Cortex of kidney (tissue), 1 donor: ENCODE measurements at places on chromosomes 4 and X.

DNA sequence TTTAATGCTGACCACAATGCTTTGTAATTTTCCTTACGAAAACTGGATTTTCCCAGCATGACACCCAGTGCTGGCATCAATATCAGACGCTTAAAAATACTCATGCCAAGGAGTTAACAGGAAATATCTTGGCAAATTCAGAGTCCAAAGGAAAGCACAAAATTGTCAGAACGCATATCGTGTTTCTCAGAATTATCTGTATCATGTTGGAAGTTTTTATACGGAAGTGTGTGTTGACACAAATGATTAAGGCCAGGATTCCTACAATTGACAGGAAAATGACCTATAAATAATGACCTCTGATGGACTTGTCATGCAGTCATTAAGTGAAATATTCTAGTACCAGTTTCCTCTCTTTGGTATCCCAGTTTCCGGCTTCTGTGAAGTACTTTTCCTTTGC lies 132.1 kb upstream of the TLL1 start:
- no peak for DNase-seq

DNA sequence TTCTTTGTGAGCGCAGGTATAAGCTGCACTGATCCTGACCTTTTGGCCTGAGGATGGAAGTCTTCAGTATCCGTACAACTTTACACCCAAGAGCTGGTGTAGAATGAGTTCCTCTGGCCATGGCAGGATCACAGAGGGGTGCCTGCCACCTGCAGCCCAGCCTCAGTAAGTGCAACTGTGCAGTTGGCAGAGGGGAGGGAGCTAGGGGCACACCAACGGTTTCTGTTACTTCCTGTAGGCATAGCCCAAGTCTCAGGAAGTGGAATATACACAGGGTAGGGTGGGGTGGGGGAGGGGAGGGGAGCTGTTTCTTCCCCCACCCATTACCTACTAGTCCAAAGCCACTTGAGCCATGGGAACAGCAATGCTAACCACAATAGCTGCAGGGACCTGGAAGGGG lies 85.4 kb upstream of the GBA3 start:
- no peak for DNase-seq

GRCh38 chrX:105658136-105658535 lies 164.2 kb upstream of the NRK start:
- DNase-seq: no peak

DNA sequence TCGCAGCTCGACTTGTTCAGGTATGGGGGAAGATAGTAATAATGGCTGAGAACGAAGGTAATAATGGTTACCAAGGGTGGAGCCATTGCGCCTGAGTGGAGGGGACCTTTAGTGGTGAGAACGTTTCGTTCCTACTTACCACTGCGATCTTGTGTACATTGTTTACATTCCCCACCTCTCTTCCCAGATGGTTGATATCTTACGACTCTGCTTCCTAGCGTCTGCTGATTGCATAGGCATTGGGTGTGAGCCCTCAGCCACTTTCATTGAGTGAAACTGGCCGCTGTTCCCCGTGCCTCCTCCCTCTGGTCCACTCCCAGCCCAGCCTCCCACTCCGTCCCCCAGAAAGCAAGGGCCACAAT lies 850 bp downstream of the IGBP1 start:
- no peak for DNase-seq

- no peak for DNase-seq
Measured at GRCh38 chr4:17587094-17587822, 10.3 kb downstream of the LAP3 start.

GRCh38 chr4:174154215-174154854 lies 129.1 kb downstream of the FBXO8 start:
- no peak for DNase-seq

DNA sequence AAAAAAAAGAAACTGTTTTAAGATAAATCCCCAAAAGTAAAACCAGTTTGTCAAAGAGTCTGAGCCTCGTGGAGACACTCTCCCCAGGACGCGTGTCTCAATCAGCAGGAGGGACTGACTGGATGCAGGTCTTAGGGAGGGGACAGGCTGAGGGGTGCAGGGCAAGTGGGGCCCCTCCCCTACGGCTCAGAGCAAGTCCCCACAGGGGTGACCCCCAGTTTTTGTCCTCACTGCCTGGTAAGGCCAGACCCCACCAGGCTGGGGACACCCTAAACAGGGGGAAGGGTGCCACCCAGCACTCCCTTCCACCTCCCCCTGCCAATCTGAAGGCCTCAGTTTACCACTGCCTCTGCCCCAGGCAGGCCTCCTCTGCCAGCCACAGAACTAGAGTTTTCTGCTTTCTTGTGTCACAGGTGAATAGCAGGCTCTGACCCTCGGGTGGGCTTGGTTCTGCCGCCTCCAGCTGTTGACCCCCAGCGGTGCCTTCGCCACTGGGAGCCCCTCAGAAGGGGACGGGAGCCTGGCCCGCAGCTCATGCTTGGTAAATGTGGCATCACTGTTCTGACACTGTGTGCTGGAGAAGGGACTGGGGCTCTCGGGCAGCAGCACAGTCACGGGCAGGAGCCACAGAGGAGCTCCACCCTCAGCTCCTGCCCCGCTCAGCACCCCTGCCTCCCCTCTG lies 69.8 kb upstream of the MXD4 start:
- no peak for DNase-seq

GRCh38 chr4:137998666-137999429 lies 243.3 kb downstream of the SLC7A11 start:
- no peak for DNase-seq

DNA sequence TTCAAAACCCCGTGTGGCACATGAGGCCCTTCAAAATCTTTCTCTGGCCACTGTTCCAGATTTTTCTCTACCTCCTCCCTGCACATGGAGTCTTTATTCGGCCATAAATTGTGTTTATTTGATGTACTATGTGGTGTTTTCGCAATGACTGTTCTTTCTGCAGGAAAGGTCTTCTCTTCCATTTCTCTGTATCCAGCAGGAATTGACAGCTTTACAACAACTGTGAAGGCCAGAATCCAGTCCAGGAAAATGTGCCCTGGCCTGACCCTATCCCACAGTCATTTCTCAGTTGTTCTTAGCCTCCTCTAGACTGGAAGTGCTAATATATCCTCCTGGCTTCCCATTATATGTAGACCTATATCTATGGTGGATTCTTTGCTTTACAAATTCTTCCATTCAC lies 191.4 kb downstream of the COL25A1 start:
- no peak for DNase-seq

DNA sequence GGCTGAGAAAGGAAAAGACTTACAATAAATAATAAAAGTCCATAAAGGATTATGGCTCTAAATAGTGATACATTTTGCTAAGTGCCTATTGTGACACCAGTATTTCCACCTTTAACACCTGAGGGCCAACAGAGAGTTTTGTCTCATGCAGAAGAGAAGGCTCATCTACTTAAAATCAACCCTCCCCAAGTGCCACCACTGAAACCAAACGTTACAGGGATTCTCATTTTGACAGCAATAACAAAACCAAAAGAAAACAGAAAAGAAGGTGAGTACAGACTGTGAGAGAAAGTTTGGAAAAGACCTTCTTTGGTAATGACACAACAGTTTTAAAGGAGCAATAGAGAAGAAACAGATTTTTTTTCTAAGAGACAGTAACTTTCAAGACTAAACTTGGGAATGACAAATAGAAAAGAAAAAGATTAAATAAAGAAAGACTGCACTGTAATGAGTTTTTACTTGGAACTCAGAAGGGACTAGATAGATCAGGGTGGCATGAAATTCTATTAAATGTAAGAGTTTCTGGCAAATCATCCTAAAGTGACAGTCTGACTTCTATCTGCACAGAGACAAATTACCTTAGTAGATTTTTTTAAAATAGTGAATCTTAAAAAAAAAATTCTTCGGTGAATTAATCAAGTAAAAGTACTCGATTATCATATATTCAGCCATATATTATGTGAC lies 109.7 kb downstream of the ZNF827 start:
- no peak for DNase-seq

GRCh38 chr4:143558286-143558685 lies 44.8 kb downstream of the SMARCA5 start:
- no peak for DNase-seq

- DNase-seq: no peak
Measured at GRCh38 chr4:33709247-33709646, 2535.1 kb downstream of the ARAP2 start.

GRCh38 chr4:161650812-161651211 lies 513.0 kb downstream of the FSTL5 start:
- no peak for DNase-seq

GRCh38 chr4:123835831-123836590 lies 439.4 kb downstream of the SPRY1 start:
- no peak for DNase-seq

DNA sequence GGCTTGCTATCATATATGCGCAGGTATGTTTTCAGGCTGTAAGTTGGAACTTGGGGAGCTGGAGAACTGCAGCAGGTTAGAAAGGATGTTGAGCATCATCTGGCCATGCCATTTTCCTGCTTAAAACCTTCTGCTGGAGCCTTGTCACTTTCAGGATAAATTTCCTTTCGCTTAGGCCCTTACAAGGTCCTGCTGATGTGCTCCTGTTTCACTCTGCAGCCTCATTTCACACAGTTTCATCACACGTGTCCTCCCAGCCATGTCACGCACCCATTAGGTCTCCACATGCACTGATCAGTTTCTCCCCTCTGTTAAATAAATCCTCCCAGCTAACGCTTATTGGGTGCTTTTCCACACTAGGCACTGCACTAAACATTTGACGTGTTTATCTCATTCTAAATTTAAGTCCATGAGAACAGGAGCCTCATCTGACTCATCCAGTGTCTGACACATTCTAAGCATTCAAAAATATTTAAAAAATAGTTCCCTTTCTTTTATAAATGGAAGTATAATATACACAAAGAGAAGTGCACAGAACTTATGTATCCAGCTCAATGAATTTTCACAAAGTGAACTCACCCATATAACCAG lies 14.5 kb downstream of the SOD3 start:
- no peak for DNase-seq

- no peak for DNase-seq
Measured at GRCh38 chr4:162360369-162361149, 196.8 kb upstream of the FSTL5 start.

- DNase-seq: no peak
Measured at GRCh38 chrX:72128881-72129280, 2.8 kb downstream of the RTL5 start.

GRCh38 chr4:179927473-179927872 lies 2315.7 kb upstream of the TENM3 start:
- no peak for DNase-seq

DNA sequence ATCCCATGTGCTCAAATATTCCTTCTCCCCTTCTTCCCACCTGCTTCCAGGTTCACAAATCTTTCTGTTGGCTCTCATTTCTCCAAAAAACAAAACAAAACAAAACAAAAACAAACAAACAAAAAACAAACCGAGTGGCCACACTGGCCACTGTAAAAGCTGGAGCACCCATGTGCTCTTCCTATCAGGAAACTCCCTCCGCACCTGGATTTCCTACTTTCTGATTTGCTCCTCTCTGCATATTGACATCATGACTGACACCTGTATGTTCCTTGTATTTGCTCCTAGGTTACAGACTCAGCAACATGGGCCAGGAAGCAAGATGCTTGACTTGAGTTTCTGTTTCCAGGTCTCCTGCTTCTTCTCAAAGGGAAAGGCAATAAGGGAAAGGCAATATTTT lies 258.8 kb downstream of the GPC3 start:
- DNase-seq: no peak
